ENCODE measurements at places on chromosomes 6 and 20.

DNA sequence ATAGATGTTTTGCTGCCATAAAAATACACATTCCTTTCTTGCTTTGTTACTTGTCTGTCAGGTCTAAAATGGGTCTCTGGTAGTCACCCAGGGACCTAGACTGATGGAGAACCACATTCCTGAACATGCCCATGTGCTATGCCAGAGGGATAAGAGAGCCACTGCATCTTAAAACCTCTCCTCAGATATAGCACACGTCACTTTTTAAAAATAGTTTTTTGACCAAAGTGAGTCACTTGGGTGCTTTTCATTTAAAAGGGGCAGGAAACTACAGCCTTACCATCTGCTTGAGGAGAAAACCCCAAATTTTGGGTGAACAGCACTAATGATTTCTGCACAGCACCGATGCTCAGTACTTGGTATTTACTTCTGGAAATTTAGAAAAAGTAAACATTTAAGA, 197.8 kb downstream of the OGFRL1 start:
- DNase-seq, result no peak

DNA sequence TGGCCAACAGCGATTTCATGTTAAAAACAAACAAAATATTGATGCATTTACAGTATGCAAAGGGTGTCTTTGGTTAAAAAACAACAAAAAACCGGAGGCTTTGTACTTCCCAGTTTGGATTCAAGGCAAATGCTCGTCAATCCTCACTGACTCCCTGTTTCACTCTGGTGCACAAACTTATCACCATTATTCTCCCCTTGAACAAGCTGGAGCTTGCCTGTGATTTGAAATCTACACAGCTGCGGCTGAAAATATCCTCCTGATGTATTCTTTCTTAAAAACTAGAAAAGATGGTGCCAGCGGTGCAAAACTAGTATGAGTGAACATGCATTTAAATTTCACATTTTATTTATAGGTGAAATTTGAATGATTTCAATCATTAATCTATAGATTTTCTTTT, 3.3 kb downstream of the PERP start:
- DNase-seq, result no peak

- no peak for DNase-seq
Measured at GRCh38 chr6:149409617-149410016, 9.6 kb downstream of the SUMO4 start.

- no peak for DNase-seq
Measured at GRCh38 chr6:96520171-96521115, 1.2 kb upstream of the UFL1 start.

DNA sequence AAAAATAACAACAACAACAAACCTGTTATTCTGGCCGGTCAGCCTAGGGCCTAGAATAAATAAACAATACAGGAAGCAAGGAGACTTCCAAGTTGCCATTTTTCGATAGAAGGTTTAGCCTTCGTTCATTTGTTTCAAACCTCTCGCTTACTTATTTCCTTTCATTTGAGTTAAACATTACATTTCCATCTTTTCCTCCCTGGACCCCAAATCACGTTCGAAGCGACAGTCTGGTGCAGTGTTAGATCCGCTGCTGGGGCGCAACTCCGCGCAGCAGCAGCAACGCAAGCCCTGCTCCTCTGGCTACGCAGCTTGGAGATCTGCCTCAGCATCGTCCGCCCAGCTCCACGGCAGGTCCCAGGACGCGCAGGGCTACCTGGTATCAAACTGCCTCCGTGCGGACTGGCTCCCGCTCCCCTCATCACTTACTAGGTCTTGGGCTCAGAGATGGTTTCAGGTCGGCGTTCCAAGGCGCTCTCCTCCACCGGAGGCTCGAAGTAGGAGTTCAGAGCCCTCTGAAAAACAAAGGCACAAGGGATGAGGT, 530 bp downstream of the TDP2 start:
- DNase-seq, result no peak

- DNase-seq, result no peak
Measured at GRCh38 chr6:150865043-150865405, 478 bp upstream of the MTHFD1L start.

DNA sequence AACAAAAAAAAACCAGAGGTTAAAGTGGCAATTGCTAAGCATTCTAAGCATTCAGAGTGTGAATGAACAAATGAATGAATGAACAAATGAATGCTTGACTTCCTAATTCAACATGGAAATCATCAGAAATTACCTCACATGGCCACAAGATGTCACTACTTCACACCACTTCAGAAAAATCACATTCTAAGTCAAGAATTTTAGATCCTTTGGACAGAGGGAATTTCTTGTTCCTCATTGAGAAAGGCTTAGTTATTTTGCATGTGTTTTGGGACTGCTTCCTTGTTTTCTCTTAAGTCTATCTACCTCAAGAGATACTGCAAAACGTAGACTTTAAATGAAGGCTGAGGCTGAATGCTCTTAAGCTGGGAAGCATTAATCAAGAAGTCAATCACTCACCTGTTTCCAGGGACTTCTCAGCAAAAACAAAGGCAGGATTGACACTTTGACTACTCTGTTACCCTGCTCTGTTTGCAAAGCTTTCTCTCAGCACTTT, 120.2 kb downstream of the MBOAT1 start:
- DNase-seq, result no peak

DNA sequence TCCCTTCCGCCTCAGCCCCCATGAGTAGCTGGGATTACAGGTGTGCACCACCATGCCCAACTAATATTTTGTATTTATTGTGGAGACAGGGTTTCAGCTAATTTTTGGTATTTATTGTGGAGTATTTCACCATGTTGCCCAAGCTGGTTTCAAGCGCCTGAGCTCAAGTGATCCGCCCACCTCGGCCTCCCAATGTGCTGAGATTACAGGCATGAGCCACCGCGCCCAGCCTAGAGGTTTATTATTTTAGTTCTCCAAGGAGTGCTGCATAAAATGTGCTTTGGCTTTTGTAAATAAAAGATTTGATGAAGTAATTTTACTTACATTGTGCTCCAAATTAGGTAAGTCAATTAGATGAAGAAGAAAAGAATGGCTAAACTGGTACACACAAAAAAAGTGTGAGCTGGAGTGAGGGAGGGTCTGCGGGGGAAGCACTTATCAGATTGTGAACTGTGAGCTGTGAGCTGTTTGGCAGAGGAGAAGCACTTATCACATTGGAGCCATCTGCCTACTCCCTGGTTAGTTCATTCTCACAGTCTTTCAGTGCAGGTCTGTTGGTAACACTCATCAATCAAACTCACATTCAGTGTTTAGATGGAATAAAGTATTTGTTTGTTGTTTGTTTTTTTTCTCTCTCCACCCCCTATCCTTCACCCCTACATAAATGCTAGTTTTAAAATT, 398.0 kb downstream of the EPHA7 start:
- DNase-seq, result no peak

- no peak for DNase-seq
Measured at GRCh38 chr20:62087227-62087626, 21.5 kb upstream of the TAF4 start.

GRCh38 chr20:17827759-17828559, 128.2 kb downstream of the BANF2 start:
- DNase-seq, result no peak

- peak; percentile 24 for DNase-seq
Measured at GRCh38 chr6:7311917-7312615, 933 bp downstream of the SSR1 start.

- no peak for DNase-seq
Measured at GRCh38 chr6:119243657-119244056, 105.9 kb downstream of the MAN1A1 start.

GRCh38 chr20:32227306-32227705, 19.6 kb downstream of the POFUT1 start:
- DNase-seq, result no peak

GRCh38 chr20:35269055-35269781, 8.7 kb downstream of the MMP24OS start:
- no peak for DNase-seq

Measured in brain pericyte (primary cell).